ENCODE measurements at places on chromosomes 7 and 10.

DNA sequence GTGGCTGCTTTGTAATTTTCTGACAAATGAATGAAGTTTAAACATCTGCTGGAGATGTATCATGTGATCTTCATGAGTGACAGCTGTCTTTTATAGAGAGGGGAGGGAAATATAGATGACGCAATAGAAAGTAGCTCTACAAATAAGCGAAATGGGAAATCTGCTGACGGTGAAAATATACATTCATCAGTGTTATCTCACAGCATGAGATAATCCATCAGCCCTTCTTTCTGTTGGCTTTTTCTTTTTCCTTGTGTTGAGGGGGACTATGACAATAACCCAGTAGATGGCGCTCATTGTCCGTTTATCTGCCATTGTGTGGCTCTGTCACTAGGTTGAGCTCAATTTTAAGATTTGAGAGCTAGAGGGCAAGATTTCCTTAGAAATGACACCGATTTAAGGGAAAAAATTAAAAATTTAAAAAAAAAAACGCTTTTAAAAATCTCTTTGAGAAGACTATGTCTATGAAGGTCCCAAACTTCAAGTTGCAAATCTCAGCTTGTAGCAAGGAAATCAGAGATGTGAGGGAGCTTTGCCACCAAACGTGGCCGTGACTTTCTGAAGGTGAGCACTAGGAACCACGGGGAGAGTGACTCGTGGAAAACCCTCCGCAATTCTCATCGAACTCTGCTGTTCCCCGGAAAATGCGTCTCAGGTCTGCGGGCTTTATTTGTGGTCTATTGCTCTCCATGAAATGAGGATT is 114.6 kb upstream of the SFMBT2 start:
- DNase-seq: peak; percentile 69

GRCh38 chr7:90412458-90413184 is 9.4 kb downstream of the CLDN12 start:
- DNase-seq: peak; percentile 63

DNA sequence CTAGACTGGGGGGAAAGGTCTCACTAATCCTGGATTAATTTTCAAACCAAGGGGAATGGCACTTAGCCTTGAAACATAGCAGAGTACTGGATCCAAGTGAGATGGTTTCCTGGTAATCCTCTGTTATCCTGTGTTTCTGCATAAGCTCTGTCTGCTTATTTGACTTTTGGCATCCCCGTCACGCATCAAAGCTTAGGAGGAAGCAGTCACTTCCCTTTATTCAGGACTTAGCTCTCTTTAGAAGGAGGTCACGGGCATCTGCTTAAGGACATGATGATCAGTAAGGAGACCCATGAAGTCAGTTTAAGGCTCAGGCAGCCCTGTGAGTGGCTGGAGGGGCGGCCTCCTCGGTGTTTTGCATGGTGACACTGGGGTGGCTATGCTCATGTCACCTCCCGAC is 30.0 kb downstream of the TSPAN15 start:
- DNase-seq: no peak

GRCh38 chr10:119029613-119030420 is at the start of gene NANOS1:
NANOS1 (plus strand) TSS chr10:119029714; CDS start chr10:119029802, 88 bp downstream.
- peak; percentile 17 for DNase-seq

DNA sequence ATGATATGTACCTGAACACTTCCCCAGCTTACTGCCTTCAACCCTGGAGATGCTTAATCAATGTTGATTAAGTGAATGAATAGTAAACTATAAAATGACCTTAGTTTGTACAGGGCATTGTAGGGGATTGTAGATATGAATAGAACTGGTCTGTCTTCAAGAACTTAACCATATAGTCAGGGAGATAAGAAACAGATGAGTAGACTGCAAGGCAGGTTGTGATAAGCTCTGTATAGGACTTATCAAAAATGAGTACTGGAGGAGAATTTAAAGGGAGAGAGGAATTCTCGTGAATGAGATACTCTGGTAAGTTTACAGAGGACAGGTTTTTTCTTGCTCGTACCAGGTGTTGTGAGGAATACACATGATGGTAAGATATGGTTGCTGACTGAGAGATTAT is 27.6 kb downstream of the SGPL1 start:
- no peak for DNase-seq

GRCh38 chr7:30971840-30972563 is 8.2 kb downstream of the GHRHR start:
- no peak for DNase-seq

DNA sequence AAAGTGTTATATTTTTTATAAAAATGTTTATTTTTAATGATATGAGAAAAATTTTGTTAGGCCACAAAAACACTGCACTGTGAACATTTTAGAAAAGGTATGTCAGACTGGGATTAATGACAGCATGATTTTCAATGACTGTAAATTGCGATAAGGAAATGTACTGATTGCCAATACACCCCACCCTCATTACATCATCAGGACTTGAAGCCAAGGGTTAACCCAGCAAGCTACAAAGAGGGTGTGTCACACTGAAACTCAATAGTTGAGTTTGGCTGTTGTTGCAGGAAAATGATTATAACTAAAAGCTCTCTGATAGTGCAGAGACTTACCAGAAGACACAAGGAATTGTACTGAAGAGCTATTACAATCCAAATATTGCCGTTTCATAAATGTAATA is 64.8 kb upstream of the CAPZA2 start:
- no peak for DNase-seq

All from PC-3 (cell line).